ENCODE measurements at places on chromosomes 1 and 21. TPM values are rescaled to one million over a fixed set of nuclear protein-coding genes. Genes with fewer than 3 reads are reported as not detected.

TFF2 gene
- not detected for polyA plus RNA-seq

DNA sequence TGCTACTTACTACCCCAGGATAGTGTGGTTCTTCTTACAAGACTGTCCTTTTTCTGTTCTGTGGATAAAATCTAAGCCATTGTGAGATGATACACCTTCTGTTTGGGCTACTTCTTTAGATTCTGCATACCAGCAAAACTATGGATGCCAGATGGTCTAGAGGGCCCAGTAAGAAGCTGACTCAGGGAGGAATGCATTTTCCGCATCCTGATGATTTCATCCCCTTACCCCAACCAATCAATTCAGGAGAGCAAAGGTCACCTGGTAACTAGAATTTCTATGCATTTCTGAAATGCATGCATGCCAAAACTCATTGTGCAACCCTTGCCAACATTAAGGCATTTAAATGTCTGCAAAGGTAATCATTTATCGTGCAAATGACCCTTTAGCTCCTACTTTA is 285.7 kb upstream of the ZP4 start:
- no peak for DNase-seq

DNA sequence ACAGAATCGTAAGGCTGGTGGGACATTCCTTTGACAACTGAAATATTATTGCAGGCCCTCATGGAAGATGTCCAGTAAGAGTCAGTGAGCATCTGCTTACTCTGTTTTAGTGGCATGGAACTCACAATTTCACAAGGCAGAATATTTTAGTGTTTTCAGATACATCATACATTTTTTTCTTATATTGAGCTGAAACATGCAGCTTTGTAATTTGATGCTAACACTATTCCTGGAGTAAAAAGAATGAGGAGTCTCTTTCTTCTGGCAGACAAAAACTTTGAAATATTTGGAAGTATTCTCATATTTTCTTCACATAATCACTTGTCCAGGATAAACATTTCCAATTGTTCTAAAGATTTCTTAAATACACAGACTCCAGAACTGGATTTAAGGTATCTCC is 17.7 kb downstream of the CLDN17 start:
- no peak for DNase-seq

GRCh38 chr1:224542783-224543440 is 73.2 kb upstream of the CNIH3 start:
- no peak for DNase-seq

GRCh38 chr1:244067893-244068292 is 16.8 kb downstream of the ZBTB18 start:
- DNase-seq, result no peak

- DNase-seq, result no peak
These were observed 116.1 kb upstream of the GORAB start for GRCh38 chr1:170415710-170416372.

GRCh38 chr1:3998086-3998485 is 98.0 kb upstream of the C1orf174 start:
- DNase-seq, result no peak

DNA sequence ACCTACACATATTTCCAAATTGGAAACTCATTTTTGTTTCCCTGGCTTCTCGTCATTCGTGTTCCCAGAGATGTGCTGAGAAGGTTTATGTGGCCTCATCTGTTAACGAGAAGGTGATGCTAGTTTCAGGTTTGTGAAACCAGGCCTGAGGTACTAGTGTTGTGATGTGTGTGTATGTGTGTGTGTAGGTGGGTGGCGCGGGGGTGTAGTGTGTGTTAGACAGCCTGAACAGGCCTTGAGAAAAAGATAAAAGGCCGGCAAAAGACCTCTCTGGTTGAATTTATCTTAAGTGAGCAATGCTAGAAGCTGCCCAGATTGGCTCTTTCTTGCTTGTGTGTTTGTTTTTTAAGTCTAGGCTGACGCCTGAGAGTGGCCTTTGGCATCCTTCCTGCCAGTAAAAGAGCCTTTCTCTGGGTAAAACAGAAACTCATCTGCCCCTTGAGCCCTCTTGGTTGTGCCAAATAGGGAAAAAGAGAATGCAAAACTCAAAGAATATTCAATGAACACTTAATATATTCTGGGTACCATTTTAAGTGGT is 65.8 kb upstream of the HSD17B7 start:
- no peak for DNase-seq

DNA sequence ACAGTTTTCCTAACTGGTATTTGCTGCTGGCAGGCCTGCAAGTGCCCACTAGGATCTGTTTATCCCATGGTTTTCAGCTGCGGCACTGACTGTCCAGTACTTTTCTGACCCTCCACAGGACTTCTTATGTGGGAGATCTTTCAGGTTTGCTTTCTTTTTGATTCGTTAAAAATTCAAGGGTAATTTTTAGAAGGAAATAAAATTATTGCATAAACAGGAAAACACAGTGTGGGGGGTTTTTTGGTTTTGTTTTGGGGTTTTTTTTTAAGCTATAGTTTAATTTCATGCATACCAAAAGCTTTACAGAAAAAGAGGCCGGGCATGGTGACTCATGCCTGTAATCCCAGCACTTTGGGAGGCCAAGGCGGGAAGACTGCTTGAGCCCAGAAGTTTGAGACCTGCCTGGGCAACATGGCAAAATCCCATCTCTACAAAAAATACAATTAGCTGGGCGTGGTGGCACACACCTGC is 3.6 kb downstream of the NIBAN1 start:
- no peak for DNase-seq

- no peak for DNase-seq
These were observed 32.2 kb downstream of the TRIM62 start for GRCh38 chr1:33149453-33150190.

- no peak for DNase-seq
These were observed 60.8 kb downstream of the ELK4 start for GRCh38 chr1:205570796-205571537.

ECM1 gene
- 10.4 TPM for polyA plus RNA-seq

- no peak for DNase-seq
These were observed 70.9 kb upstream of the FAM78B start for GRCh38 chr1:166237675-166238074.

- DNase-seq, result no peak
These were observed at the start of gene PRELP for GRCh38 chr1:203475012-203475981. PRELP (plus strand) TSS chr1:203475806; CDS start chr1:203483185, 7,379 bp downstream.

EFCAB14 gene
- polyA plus RNA-seq, result 86.8 TPM

Measured in left renal pelvis (tissue), 4 donors.